Urinary bladder (tissue), 4 donors: ENCODE measurements at places on chromosomes 13 and 19. TPM values are rescaled to one million over a fixed set of nuclear protein-coding genes. Genes with fewer than 3 reads are reported as not detected.

ZGLP1 gene
- total RNA-seq = 1.1 TPM

KLK4 gene
- not detected for total RNA-seq

ZNF69 gene
- total RNA-seq = 26.5 TPM

ZNF221 gene
- total RNA-seq = 14.6 TPM

CRYL1 gene
- 18.8 TPM for total RNA-seq

PSG1 gene
- not detected for total RNA-seq
